ENCODE measurements at places on chromosomes 2 and 18. TPM values are rescaled to one million over a fixed set of nuclear protein-coding genes. Genes with fewer than 3 reads are reported as not detected.

Gene SERPINB12
- total RNA-seq, result not detected

Gene NEB
- total RNA-seq, result 833 TPM

Gene VWA3B
- total RNA-seq, result not detected

Gene PDCD1
- not detected for total RNA-seq

Gene LRRC30
- total RNA-seq, result 9.4 TPM

Gene PLCD4
- total RNA-seq, result 27.7 TPM

Gene HOXD10
- total RNA-seq, result 0.52 TPM

Gene DSG2
- 2.6 TPM for total RNA-seq

Gene GPR75
- total RNA-seq, result 1.0 TPM

Gene CD207
- under 0.01 TPM for total RNA-seq

Gene SLC11A1
- 1.0 TPM for total RNA-seq

Gene ABCB11
- total RNA-seq, result not detected

Gene SPAG16
- 38.6 TPM for total RNA-seq

Gene TXNDC2
- total RNA-seq, result not detected

Gene NT5DC4
- total RNA-seq, result not detected

Gene GAD1
- 0.52 TPM for total RNA-seq

Gene ERICH2
- total RNA-seq, result 0.52 TPM

Gene FOXI3
- total RNA-seq, result not detected

Gene ABCG5
- total RNA-seq, result not detected

Gene HRH4
- total RNA-seq, result not detected

Gene ACSL3
- 85.6 TPM for total RNA-seq

Gene RAB6C
- not detected for total RNA-seq

Gene RESP18
- total RNA-seq, result not detected

Gene TMEM17
- total RNA-seq, result 1.0 TPM

Gene DUSP19
- total RNA-seq, result 2.1 TPM

Gene ACVR1C
- total RNA-seq, result 0.52 TPM

Gene UGT1A6
- 0.52 TPM for total RNA-seq

Gene IL18R1
- 0.52 TPM for total RNA-seq

Gene SEC11C
- total RNA-seq, result 5.2 TPM

Gene NEU2
- not detected for total RNA-seq

Gene DUSP2
- 4.2 TPM for total RNA-seq

All from skeletal muscle tissue (tissue), 5 donors.